AML-193 (cell line): ENCODE measurements at places on chromosomes 2 and 18.

GRCh38 chr2:111190816-111191540 is 70.3 kb downstream of the BCL2L11 start:
- no peak for DNase-seq

DNA sequence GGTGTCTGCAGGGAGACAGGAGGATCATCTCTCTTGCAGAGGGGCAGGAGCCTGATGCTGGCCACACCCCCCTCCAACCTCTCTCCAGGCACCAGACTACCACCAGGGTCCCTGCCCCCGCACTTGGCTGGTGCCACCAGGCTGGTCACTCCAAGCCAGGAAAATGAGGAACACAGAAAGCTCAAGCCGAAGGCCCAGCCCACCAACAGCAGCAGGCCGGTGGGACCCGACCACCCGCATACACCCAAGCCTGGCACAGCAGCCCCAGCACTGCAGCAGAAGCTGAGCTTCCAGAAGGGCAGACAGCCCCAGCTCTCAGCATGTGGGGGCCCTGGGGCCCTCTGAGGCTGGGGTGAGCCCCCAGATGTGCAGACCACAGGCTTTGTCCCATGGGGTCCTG is 52.7 kb downstream of the KIF1A start:
- DNase-seq = no peak

DNA sequence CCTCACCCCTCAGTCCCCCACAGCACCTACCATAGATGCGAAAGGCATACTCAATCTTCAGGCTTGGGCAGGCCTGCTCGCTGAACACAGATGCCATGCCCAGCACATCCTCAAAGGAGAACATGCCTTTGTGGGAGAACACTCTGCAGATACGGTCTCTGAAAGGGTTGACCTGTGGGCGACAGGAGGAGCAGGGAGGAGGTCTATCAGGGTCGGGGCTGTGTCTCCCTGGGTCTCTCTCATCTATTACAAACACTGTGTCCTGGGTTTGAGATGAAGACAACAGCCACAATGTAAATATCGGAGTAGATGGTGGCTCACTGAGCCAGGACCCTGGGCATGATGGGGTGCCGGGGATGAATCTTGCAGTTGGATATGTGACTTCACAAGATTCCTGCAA is 46.0 kb downstream of the CIB4 start:
- DNase-seq = no peak

- no peak for DNase-seq
These were observed 105.7 kb downstream of the MSH2 start for GRCh38 chr2:47508641-47509040.

DNA sequence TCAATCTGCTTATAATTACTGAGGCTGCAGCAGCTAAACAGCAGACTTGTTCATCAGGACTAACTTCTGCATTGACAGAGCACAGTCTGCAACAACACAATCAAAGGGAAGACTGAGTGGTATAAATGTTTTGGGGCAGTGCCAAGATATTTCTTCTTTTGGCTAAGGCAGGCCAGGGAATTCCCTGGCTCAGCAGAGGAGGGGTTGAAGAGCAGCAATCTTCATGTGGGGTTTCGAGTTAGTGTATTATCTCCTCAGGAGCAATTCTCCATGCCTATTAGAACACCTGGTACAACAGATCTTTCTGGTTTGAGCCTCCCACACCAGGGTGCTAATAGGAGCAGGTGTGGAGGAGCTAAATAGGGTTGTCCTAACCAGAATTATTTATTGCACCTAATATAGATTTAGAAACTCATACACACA is 103.0 kb upstream of the STK17B start:
- DNase-seq = no peak

DNA sequence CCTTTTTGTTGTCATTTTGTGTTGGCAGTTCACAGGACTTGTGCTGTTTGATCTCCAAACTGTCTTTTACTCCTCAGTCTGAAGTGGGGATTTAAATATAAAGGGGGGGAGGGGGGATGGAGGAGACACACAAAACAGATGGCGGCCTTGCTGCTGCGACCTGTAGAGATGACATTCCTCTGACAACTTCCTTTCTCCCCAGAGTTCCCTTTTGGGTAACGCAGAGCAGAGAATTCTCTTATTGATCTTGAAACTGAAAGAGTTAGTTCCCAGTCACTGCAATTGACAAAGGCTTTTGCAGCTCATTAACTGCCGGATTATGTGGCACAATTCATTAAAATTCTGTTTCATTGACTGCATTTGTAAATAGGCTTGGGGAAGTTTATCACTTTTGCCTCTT is 279.3 kb downstream of the TSN start:
- DNase-seq = no peak

DNA sequence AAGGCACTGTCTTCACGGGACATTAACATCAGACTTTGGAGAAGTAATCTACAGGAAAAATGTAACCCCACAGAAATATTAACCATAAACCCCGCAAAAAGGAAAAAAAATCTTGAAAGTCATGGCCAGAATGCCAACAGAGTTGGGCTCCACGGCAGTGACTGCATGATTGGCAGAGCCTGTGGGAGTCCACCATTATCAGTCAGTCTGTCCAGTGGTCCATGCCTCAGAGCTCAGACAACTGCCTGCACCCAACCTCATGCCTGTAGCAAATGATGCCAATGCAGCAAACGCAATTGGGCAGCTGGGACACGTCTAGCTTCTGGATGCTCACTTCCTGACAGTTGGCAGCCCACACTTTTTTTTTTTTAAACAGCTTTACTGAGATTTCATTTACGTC is 5.1 kb upstream of the PPIG start:
- DNase-seq = no peak

- no peak for DNase-seq
These were observed 42.4 kb downstream of the MBD2 start for GRCh38 chr18:54181856-54182602.

DNA sequence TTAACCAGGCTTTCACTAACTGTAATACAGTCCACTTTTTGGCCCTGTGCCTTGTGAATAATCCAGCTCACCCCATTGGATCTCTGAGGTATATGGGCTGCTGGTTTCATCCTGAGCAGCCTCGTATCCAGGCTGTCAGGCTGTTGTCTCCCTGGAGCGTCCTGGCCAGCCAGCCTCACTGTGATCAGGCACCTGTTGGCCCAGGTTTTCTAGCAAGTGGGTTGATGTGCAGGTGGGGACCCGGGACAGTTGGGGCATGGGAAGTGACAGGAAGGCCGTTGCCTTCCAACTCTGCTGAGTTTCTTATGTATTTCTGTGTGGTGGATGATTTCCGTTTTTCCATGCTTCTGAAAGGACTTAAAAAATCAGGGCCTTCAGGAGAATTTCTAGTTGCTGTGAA is 132.4 kb downstream of the ACOXL start:
- DNase-seq = no peak

DNA sequence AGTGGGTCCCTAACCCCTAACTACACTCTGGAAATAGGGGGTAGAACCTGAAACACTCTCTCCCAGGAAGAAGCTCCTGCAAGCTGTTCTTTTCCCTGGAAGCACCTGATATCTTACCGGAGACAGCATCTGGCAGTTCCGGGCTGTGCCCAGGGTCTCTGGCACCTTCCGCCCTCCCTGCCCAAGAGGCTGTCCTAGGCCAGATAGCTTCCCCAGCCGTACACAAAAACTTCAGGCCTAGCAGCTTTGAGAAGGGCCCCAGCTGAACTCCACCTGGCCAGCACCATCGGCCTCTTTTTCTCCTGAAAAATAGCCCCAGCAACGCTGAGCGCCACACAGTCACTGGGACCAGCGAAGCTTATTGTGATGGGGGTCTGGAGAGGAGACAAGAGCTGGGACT is 9.7 kb downstream of the OSR1 start:
- DNase-seq = no peak

DNA sequence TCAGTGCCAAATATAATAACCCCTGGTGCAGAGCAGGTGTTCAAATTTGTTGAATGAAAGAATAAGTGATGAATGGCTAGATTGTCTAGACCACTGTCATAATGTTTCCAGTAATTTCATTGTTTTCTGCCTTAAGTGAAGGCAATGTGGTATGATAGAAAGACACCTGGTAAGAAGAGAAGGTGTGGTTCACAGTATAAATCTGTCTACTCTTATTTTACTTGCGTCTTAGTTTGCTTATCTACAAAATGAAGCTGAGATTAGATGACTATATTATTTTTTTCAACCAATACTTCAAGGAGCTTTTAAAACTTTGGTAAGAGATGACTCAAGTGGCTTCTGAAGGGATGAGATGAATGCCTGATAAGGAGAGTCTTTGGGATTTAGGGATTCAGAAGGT is 788.4 kb downstream of the EPHA4 start:
- DNase-seq = no peak

- no peak for DNase-seq
These were observed 327.1 kb upstream of the GALNT5 start for GRCh38 chr2:156930423-156930822.

GRCh38 chr2:105361102-105361889 is 24.0 kb downstream of the C2orf49 start:
- DNase-seq = no peak

GRCh38 chr2:229996320-229996719 is 72.4 kb downstream of the SLC16A14 start:
- no peak for DNase-seq

- DNase-seq = no peak
These were observed 491.9 kb downstream of the IRS1 start for GRCh38 chr2:226307487-226308322.

- no peak for DNase-seq
These were observed 227.2 kb upstream of the SETBP1 start for GRCh38 chr18:44453505-44453904.

DNA sequence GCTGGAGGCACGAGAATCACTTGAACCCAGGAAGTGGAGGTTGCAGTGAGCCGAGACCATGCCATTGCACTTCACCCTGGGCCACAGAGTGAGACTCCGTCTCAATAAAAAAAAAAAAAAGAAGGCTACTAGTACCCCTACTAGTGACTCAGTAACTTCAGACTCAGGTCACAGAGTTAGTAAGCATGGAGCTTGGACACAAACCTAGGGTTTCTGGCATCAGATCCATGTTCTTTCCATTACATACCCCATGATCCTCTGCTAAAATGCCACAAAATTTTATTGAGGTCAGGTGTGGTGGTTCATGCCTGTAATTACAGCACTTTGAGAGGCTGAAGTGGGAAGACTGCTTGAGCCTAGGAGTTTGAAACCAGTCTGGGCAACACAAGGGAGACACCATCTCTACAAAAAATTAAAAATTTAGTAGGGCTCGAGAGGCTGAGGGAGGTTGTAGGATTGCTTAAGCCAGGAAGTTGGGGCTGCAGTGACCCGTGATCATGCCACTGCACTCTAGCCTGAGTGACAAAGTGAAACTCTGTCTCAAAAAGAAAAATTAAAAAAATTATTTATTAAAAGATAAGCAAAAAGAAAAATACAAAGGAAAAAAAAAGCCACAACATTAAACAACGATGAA is 45.1 kb downstream of the DHX57 start:
- DNase-seq = peak; percentile 14

GRCh38 chr2:7950035-7950612 is 731.7 kb upstream of the ID2 start:
- DNase-seq = no peak

- no peak for DNase-seq
These were observed 10.5 kb upstream of the EPAS1 start for GRCh38 chr2:46286715-46287114.

DNA sequence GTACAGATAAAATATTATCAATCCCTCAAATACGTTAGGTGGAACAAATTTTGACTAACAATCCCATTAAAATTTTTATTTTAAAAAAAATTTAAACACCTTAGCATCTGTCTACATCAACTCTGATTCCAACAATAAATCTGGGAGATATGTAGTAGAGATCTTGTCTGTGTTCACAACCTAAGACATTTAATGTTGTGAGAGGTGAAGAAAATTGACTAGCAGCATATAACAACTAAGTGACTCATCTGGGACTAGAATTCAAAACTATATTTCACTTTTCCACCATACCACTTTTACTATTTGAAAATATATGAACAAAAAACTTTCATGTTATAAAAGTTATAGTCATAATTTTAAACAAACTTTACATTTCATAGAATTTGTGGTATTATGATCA is 97.9 kb downstream of the ATAD2B start:
- DNase-seq = no peak

- no peak for DNase-seq
These were observed 5.6 kb downstream of the PAX8 start for GRCh38 chr2:113273027-113273551.

- no peak for DNase-seq
These were observed 298.4 kb downstream of the FSIP2 start for GRCh38 chr2:186036862-186037449.

DNA sequence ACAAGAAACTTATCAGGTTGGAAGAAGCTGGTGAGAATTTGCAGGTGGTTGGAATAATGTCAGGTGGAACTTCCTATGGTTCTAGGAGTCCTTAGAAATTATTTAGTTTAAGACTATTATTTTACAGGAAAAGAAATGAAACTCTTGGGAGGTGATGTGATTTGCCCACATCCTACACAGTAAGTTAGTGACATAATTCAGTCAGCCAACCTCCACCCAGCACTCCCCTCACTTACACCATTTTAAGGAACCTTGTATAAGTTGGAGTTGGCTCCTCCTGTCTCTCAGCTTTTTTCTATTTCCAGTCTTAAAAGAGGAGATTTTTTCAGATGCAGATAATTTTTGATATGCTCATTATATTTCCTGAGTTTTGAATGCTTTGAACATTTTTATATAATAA is 86.4 kb downstream of the SKA1 start:
- no peak for DNase-seq

DNA sequence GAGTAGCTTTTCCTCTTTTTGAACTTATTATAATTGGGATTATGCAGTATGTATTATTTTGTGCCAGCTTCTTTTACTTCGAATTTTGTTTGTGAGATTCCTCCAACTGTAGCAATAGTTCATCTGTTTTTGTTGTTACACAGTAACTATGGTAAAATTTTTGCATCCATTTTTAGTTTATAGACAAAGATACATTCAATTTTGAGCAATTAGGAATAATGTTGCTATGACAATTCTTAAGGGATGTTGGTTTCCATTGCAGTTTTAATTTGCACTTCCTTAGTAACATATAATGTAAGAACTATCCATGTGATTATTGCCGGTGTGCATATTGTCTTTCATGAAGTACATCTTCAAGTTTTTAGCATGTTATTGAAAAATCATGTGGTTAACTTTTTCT is 20.7 kb downstream of the CCDC102B start:
- DNase-seq = no peak

DNA sequence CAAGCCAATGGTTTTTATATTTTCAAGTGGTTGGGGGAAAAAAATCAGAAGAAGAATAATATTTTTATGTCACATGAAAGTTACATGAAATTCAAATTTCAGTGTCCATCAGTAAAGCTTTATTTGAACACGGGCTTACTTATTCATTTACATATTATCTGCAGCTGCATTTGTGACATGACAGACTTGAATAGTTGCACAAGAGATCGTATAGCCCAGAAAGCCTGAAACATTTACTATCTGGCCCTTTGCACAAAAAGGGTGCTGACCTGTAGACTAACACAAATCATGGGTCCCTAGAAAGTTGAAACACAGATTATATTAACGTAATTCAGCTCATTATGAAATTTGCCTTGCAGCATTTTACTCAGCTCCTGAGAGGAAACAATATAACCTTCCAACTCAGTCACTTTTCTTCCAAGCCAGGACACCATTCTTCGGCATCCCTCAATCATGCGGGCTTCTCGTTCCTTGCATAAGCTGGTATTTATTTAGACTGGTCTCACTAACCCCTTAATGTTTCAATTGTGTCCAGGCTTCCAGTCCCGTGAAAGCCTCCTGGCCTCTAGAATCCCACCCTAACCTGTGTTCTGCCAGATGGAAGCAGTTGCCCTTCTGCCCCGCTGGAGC is 402.7 kb downstream of the SETBP1 start:
- DNase-seq = no peak

- peak; percentile 1 for DNase-seq
These were observed 9.9 kb downstream of the COL3A1 start for GRCh38 chr2:188984065-188984491.
